ENCODE measurements at places on chromosomes 4 and X.

DNA sequence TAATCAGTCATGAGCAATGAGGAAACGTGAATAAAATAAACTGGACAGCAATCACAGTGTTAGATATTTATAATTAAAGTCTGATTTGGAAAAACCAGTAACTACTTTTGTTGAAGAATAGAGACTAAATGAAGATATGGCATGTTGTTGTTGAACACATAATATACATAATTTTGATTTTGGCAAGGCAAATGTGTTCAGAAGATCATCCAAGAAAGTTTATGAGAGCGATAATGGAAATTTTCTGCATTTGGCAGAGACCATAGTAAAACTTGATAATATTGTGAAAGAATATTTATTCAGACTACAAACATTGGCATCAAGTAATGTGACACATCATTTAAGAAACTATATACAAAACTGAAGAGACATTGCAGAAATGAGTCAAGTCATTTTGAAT is 620.7 kb downstream of the TMA16 start:
- DNase-seq = no peak

GRCh38 chr4:29014555-29014954 is 1705.6 kb upstream of the PCDH7 start:
- DNase-seq = no peak

DNA sequence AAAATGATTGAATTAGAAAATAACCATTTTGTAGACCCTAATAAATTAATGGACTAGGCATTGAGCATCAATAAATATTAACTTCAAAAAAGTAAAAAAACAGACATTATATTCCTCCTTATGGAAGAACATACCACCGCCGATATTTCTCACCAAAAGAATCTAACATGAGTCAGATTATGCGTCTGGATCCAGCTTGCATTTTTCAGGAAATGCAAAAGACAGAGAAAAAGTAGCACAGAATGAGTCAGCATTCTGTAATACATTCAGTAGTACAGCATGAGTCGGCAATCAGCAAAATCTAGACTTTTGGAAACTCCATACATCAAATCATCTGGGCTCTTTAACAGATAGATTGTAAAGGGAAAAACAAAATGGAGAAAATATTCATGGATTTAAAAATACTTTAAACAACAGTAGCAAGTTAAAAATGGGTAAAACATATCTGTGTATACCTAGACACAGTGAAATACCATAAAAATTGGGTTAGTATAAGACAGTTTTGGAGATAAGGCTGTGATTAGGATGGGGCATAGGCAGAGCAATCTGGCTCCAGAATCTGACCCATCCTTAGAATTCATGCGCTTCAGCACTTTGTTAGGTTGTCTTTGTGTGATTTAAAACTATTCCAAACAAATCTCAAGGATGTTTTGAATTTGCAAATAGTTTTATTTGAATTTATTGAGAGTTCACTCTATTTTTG is 633.0 kb upstream of the FAM241A start:
- no peak for DNase-seq

GRCh38 chr4:72744103-72744725 is 175.2 kb upstream of the ADAMTS3 start:
- DNase-seq = no peak

All from right cardiac atrium (tissue), 5 donors.